Naive thymus-derived CD8-positive, alpha-beta T cell (primary cell): ENCODE measurements at places on chromosomes 2 and 18. TPM values are rescaled to one million over a fixed set of nuclear protein-coding genes. Genes with fewer than 3 reads are reported as not detected.

Gene FBXO36
- total RNA-seq = 1.2 TPM

Gene SMPD4
- 62.2 TPM for total RNA-seq

Gene NCOA1
- 41.3 TPM for total RNA-seq

Gene LIMS4
- 0.23 TPM for total RNA-seq

Gene UGT1A3
- total RNA-seq = not detected

Gene ONECUT2
- not detected for total RNA-seq

Gene VSNL1
- total RNA-seq = not detected

Gene SLC9A2
- not detected for total RNA-seq

Gene CRACDL
- 0.88 TPM for total RNA-seq

Gene SNORC
- 4.7 TPM for total RNA-seq

Gene TFCP2L1
- not detected for total RNA-seq

Gene NOSTRIN
- total RNA-seq = not detected

Gene REG1B
- total RNA-seq = not detected

Gene GNAL
- total RNA-seq = 1.1 TPM

Gene ITPRIPL1
- total RNA-seq = 1.4 TPM

GRCh38 chr2:76684756-76685155, 837.4 kb downstream of the LRRTM4 start:
- DNase-seq = no peak

GRCh38 chr2:161107265-161107664, 53.0 kb upstream of the TANK start:
- no peak for DNase-seq

- no peak for DNase-seq
Measured at GRCh38 chr2:38091760-38092159, 15.8 kb upstream of the CYP1B1 start.

DNA sequence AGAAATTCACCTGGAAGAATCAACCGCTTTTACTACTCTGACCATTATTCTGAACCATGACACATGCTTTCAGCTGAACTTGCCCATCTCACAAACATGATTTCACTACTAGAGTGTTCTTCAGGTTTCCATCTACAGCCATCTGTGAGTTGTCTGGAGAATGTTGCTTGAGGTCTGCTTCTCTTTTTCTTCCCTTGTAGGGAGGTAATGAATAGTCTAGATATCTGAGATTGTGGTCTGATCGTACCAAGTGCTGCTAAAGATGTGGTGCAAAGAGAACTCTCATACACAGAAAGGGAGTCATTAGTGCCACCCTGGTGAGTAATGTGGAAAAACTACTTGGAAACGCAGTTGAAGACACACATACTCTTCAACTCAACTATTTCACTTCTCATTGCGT, 10.2 kb downstream of the SOWAHC start:
- DNase-seq = no peak

GRCh38 chr2:31413025-31413424, 1.5 kb downstream of the XDH start:
- DNase-seq = no peak

- DNase-seq = no peak
Measured at GRCh38 chr2:48069769-48070168, 163.5 kb upstream of the FBXO11 start.

DNA sequence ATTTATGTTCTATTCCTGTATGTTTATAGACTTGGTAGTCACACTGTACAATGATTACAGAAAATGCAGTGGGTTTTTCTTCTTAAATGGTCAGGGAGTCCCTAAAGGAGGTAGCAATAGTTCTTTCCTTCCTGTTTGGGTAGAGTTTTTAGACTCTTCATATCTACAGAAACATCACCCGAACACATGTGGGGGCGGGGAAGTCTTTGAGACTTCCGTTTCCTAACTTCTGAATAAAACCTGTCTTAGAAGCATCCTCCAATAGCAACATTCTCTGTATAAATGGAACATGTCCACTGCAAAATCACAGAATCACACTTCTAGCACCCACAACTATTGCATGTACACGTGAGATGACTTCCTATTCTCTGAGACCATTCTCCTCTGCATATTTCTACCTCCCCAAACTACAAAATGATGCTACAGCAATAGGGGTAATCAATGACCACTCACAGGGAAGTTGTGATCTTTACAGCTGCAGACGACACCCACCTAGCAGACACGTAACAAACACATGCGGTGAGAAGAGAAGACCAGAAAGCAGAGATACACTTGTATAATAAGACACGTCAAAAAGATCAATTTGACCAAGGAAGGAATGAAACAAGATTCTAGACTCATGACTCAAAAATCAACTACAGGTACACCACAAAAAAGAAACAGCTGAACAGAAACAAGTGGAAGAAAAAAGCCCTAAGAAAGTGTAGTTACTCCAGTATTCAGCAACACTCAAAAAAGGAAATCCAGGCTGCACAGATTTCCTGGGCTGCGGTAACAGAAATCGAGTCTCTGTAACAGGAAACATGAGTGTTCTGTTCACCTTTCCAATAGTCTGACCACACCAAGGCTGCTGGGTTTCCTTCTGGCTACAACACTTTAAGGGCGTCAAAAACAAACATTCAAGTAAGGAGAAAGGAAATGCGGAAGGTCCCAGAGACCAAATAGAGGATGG, 120.4 kb downstream of the ZNF516 start:
- DNase-seq = peak; percentile 57

GRCh38 chr2:231129216-231129615, 4.4 kb upstream of the HTR2B start:
- DNase-seq = no peak

GRCh38 chr2:217667512-217667911, 335.3 kb downstream of the TNS1 start:
- DNase-seq = no peak

GRCh38 chr2:136131961-136132824, 14.2 kb upstream of the CXCR4 start:
- DNase-seq = peak; percentile 53

GRCh38 chr2:29502460-29502911, 387.3 kb downstream of the CLIP4 start:
- no peak for DNase-seq

DNA sequence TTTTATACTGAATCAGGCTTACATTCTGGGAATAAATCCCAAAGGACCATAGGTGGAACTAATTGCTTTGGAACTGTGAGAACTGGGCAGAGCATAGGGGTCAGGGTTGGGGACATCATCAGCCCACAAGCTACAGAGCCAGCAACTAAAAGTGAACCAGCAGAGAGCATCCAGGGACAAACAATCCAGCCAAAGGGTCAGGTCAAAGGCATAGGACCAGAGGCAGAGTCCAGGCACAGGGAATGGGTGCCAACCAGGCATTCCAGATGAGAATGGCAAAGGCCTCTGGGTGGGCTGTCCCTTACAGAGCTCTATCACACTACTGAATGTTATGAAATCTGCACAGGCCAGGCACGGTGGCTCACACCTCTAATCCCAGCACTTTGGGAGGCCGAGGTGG, 12.3 kb upstream of the DNER start:
- DNase-seq = no peak

DNA sequence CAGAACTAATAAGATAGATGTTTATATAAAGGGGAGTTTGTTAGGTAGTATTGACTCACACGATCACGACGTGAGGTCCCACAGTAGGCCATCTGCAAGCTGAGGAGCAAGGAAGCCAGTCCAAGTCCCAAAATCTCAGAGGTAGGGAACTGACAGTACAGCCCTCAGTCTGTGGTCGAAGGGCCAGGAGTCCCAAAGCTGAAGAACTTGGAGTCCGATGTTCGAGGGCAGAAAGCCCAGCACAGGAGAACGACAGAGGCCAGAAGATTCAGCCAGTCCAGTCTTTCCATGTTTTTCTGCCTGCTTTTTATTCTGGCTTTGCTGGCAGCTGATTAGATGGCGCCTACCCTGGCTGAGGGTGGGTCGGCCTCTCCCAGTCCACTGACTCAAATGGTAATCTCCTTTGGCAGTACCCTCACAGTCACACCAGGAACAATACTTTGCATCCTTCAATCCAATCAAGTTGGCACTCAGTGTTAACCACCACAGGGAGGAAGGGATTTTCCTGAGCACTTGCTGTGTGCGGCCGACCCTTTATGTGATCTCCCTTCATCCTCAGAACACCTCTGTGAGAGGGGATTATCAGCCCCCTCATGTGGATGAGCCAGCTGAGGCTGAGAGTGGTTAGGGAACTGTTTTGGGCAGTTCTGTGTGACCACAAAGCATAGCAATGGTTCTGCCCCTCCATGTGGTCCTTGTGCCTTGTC, 78.3 kb downstream of the RNF144A start:
- DNase-seq = no peak

DNA sequence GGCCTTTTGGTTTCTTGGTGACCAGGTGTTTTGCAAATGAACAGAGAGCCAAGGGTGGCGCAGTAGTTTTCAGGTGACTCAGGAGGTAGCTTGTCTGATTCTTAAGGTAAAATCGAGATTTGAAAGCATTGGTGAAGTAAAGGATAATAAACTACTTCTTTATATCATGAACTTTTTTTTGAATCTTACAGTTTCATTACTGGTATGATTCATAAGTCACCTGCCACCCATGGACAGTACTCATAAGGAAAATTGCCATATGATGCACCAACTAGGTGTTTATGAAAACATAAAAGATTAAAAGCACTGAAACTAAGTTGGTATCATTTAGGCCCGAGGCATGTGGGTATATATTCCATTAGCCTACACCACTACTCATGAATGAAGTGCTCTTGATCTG, 84.1 kb upstream of the MGAT5 start:
- DNase-seq = no peak

- no peak for DNase-seq
Measured at GRCh38 chr2:180473456-180473855, 466.4 kb upstream of the CWC22 start.

DNA sequence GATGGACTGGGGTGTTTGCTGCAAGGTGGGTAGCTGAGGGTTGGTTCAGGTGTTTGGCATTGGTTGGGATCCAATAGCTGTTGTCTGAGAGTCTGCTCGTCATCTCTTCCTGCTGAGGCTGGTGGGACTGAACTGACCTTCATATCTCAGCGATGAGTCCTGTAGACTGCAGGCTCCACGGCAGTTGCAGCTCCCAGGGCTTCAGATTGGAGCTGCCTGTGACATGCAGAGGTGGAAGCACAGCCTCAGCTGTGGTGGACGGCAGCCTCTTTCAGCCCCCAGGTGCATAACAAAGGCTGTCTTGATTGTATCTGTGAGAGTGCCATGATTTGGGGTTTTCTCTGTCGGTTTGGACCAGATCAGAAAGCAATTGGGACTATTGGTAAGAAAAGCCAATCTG, 3.9 kb upstream of the IL1R2 start:
- no peak for DNase-seq

DNA sequence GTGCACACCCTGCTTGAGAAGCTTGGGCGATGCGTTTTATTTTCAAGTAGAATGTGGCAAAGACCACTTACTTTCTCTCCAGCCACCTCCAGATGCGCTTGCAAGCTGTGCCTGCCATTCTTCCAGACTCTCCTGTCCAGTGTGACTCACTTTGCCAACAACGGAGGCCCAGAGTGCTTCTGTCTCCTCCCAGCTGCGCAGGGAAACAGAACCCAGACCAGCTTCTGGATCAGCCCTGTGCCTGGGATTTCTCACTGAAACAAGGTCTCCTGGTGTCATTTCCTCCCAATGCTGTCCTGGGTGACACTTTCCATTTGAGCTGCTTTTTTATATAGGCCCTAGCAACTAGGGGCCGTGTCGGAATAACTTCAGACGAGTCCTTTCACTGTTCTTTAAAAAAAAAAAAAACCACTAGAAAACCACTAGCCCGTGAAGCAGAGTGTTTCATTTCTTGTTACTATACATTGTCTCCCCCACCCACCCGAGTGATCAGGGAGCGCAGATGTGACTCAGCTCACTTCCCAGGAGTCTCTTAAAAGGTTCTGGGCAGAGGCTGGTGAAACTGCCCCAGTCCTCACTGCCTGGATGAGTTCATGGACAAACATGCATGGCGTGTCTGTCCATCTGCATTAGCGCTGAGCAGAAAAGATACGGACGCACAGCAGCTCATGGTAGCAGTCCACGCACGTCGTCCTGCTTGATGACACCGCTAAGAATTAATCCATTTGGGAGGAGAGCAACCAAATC, 25.3 kb upstream of the RPL31 start:
- DNase-seq = no peak

- no peak for DNase-seq
Measured at GRCh38 chr18:36672437-36673344, 156.1 kb downstream of the TPGS2 start.

GRCh38 chr2:2007551-2008501, 263.5 kb upstream of the PXDN start:
- no peak for DNase-seq

- no peak for DNase-seq
Measured at GRCh38 chr2:96789245-96789617, 26.8 kb upstream of the CNNM3 start.

- no peak for DNase-seq
Measured at GRCh38 chr2:160651416-160652200, 158.0 kb upstream of the RBMS1 start.

DNA sequence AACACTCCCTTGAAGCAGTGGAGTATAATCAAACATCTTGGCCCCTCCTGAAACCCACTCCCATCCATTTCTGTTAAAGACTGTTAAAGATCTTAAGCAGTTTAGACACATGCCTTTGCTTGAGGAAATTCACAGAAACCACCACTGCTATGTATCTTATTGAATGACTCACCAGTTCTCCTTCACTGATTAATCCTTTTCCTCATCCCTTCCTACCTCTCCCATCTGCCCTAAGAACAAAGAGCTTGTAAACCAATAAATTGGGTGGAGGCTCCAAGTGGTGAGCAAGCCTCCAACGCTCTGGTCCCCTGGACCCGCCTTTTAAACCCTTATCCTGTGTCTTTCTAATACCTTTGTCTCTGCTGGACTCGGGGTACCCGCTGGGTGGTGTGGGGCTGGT, 746.1 kb downstream of the LRP1B start:
- DNase-seq = no peak

GRCh38 chr2:128323555-128323931, 4.9 kb upstream of the HS6ST1 start:
- DNase-seq = no peak

DNA sequence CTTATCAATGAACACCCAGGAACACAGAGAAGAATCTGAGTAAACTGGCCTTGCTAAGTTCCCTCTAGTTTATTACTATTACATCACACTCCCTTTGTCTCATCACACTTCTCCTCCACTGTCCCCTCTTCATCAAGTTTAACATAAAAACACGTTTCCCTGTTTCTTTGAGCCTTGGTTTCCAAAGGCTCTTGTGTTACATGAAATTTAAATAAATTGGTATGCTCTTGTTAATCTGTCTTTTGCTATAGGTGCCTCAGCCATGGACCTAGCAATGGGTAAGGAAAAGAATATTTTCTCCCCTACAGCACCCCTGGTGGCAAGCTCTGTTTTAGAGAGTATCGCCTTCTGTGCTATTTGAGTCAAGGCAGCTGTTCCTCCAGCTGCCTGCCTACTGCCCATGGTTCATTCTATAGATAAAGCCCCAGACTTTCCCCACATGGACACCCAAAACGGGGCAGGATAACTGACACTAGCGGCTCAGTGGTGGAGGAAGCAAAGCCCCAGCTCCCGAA, 31.8 kb downstream of the TGIF1 start:
- DNase-seq = no peak

- DNase-seq = no peak
Measured at GRCh38 chr18:64707052-64707451, 558.2 kb upstream of the LINC00305 start.

- DNase-seq = no peak
Measured at GRCh38 chr2:58137221-58137620, 90.6 kb downstream of the VRK2 start.
